IPS DF 6.9 (cell line): ENCODE measurements at places on chromosomes 5 and 9.

DNA sequence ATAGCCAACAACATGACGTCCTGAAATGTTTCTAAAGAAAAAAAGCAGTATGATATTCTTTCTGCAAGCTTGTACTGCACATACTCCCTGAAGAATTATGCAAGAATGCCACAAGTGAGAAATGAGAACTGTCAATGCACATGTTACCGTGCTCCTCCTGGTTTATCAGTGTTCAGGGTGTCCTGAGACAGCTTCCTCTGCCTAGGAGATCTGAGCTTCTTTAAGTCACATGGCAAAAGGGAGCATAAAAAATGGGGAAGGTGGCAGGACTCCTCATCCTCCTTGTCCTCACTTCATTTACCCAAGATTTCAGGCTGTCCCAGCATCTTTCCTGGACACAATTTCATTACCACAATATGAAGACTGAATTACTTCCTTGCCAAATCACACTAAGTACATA lies 238.2 kb downstream of the GLIS3 start:
- no peak for DNase-seq

GRCh38 chr9:107541523-107541922 lies 52.0 kb upstream of the KLF4 start:
- DNase-seq, result no peak

DNA sequence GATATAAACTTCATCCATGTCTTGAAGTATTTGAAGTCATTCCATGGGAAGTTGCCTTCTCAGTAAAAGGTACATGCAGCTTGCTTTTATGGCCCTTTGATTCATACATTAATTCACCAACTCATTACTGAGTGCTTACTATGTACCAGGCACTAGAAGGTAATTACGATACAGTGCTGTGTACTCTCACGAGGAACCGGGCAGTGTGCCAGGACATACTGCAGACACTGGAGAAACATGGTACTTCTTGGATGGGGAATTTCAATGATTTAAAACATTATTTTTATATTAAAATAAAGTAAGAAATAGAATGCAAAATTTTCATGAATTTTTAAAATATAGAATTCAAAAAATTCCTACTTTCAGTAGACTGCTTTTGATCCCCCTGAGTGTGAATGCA lies 71.4 kb upstream of the WDR41 start:
- no peak for DNase-seq

- no peak for DNase-seq
These were observed 241.7 kb upstream of the GAS1 start for GRCh38 chr9:87189006-87189405.

DNA sequence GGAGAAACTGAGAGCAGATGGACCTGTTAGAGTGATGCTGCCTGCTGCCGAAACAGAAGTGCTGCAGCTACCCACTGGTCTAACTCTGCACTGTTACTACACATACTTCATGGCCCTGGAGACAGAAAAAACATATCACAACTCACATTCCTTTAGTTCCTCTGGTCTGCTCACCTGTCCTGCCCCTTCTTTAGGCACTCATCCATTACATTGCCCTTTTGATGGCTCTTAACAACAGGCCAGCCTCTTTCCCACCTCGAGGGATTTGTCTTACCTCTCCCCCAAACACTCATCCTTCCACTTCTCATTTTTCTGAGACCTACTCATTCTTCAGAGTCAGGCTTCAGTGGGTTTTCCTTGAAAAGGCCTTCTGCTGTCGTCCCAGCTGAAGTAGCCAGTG lies 49.2 kb downstream of the KCTD16 start:
- DNase-seq, result no peak

GRCh38 chr5:76679231-76679630 lies 36.7 kb upstream of the F2R start:
- no peak for DNase-seq

GRCh38 chr5:126265917-126266316 lies 157.3 kb upstream of the GRAMD2B start:
- no peak for DNase-seq

GRCh38 chr5:127830157-127830556 lies 127.0 kb downstream of the CCDC192 start:
- no peak for DNase-seq

GRCh38 chr9:18173923-18174322 lies 300.0 kb upstream of the ADAMTSL1 start:
- DNase-seq, result no peak

DNA sequence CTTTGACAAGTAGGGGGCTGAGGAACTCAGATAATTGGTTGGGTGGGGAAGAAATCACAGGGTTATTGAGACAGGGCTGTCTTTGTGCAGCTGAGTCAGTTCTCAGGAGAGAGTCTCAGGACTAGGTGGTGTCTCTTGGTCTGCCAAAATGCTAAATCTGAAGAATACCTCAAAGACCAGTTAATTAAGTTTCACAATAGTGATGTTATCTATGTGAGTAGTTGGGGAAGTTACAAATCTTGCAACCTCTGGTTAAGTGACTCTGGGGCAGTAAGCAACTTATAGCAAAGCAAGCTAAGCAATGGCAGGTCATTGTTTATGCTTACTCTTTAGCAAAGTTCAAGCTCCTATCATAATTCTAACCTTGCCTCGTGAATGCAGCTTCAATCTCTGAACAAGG lies 53.6 kb downstream of the GIN1 start:
- DNase-seq, result no peak

GRCh38 chr5:63916786-63917185 lies 45.5 kb downstream of the HTR1A start:
- no peak for DNase-seq

DNA sequence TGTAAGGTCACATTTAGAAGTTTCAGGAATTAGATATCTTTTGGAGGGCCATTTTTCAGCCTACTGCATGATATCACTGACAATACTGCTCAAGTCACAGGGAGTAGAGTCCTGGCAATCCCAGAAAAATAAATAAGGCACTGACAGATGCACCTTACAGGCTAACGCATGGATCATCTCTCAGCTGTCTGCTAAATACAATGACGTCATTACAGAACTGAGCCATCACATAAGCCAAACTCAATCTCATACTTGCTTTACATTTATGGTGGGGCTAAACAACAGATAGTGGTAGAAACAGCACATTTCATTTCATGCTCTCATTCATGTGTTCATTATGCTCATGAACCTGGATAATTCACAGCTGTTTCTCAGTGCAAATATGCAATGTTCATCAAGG lies 243.7 kb downstream of the SEMA5A start:
- no peak for DNase-seq

GRCh38 chr5:87229780-87230179 lies 37.9 kb upstream of the RASA1 start:
- no peak for DNase-seq

DNA sequence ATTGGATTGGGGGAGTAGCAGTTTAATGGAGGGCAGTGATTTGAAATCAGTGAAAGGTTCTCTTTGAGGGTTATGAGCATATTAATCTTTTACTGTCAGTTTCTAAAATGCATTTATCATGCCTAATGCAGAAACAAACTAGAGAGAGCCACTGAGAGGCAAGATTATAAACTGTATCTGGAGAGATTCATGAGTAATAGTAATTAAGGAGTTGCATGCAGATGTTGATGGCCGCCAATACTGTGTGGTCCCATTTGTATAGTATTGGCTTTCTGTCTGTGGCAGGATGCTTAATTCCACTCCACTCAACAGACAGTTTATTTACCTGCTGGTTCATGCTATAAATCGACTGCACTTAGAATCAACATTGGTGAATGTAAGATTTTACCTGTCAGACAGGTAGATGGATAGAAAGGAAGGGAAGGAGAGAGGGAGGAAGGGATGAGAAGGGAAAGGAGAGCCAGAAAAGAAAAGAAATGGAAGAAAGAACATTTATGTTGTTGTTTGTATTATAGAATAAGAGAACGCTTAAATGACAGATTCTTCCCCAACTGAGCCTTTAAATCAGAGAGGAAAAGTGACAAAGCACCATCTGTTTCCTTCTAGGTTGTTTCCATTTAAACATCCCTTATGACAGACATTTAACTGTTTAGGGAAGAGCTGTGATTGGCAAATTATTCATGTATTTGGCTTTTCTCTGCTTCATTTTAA lies 146.5 kb downstream of the PAM start:
- DNase-seq, result no peak

DNA sequence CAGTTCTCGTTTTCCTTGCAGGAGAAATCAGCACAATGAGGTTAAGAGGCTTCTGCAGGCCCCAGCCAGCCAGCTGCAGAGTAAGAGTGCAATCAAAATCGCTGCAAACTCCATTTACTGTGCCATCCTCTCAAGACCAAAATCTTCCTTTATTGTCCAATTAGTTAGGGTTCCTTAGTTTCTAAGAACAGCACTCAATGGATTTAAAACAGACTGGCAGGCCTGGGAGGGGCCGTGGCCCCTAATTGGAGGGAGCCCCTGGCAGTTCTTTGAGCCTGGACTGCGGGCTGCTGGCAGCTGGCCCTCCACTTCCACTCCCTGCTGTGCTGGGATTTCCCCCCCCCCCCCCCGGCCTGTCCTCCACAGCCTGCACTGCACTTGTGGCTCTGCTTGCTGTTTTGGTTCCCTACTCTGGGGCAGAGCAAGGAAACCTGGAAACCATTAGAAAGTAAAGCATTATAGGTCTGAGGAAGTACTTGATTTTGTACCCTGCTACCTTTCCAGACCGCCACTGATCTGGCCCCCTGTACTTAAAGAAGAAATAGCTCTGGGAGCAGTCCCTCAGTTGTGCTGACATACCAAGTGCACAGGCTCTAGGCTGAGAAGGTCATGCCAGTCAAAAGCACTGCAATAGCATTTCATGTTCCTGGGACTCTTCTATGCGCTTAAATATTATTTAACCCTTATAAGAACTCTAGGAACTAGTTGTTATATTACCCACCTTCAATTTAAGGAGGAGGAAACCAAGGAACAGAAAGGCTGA lies 129.0 kb downstream of the APBA1 start:
- DNase-seq, result no peak

DNA sequence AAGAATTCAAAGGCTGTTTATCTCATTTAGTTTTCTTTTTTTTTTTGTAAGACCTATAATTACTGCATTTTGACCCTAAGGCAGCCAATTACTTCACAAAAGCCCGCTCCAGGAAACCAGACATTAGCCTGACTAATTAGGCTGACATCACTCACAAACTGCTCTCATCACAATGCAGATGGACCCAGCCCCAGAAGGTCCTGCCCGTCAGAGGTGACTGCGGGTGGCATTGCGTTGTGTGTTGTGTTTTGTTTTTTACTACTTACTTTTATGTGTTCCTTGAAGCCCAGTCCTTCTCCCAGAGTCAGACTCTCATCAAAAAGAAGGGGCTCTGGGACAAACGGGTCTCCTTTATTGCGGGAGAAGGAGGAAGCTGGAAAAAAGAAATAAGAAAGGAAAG lies 172.2 kb downstream of the HSD17B3 start:
- DNase-seq, result no peak

- no peak for DNase-seq
These were observed 11.2 kb upstream of the CXXC5 start for GRCh38 chr5:139636975-139637408.

- no peak for DNase-seq
These were observed 295.8 kb upstream of the SGCD start for GRCh38 chr5:156031181-156031580.

DNA sequence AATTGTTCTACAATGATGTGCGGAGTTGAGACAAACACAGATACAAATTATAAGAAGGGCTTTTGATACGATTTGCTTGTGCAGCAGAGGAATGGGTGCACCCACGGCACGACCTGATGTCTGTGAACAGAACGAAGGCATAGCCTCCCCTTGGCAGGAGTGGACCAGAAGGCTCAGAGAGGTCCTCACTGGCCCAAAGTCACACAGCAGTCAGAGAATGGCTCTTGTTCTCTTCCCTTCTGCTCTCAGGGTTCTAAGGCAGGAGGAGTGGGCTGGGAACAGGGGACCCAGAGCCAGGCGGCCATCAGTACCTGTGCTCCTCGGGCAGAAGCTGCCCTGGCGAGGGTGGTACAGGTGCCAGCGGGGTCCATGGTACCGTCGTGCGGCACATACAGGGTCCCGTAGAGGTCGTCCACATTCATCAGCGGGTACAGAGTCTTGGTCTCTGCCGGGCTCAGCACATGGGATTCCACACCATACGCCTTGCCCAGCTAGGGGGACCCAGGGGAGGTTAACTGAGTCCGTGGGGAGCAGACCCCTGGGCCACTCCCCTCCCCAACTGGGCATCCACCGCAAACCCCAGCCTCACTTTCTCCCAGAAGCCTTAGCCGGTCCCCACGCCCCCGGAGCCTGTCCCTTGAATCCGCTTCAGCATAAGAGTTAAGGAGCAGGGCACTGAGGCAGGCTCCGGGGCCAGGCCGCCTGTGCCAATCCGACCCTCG lies 7.0 kb downstream of the SARDH start:
- DNase-seq, result no peak

DNA sequence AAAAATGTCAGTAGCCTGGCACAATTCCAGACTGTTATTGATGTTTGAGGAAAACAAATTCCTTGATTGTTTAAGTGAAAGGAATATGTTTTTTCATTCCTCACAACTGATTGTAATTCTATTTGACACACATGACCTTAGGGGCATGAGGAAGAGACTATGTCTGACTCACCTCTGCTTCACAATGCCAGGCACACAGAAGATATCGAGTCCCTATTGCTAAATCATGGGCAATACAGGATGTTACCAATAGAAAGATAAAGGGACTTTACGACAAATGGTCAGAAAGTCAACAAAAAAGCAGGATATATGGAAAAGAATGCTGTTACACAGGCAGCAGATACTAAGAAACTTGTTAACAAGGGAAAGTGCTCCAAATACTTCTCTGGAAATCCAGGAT lies 1903.5 kb downstream of the EFNA5 start:
- DNase-seq, result no peak

DNA sequence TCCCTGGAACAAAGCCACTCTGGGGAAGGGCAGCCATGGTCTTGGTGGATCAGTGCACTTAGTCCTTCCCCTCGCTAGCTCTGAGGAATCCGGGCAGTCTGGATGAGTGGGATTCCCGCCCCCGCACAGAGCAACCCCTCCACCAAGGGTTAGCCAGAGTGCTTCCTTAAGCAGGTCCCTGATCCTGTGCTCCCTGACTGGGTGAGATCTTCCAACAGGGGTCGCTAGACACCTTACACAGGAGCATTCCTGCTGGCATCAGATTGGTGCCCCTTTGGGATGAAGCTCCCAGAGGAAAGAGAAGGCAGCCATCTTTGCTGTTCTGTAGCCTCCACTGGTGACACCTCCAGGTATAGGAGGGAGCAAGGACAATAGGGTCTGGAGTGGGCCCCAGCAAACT lies 228.8 kb downstream of the AP3B1 start:
- DNase-seq, result no peak

- DNase-seq, result no peak
These were observed 3.6 kb downstream of the NKX2-5 start for GRCh38 chr5:173231381-173231766.

- DNase-seq, result no peak
These were observed 241.9 kb upstream of the NREP start for GRCh38 chr5:111998871-111999270.
